ENCODE measurements at places on chromosomes 5 and 9.

DNA sequence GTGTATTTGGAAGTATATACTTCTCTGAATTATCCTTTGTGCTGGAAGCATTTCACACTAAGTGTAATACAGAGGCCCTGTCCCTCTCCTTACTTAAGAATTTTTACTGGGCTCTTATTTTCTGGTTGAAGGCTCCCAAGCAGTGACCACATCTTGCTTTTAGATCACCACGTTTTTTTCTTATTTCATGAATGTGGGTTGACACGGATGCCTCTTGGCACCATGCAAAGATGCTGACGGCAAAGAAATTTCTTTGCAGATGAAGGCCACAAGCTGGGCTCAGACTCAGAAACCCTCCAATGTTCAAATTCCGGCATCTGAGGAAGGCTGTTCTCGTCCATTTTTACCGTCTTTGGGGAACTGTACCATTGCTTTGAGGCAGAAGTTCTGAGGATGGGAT, 168.5 kb downstream of the HMHB1 start:
- no peak for DNase-seq

DNA sequence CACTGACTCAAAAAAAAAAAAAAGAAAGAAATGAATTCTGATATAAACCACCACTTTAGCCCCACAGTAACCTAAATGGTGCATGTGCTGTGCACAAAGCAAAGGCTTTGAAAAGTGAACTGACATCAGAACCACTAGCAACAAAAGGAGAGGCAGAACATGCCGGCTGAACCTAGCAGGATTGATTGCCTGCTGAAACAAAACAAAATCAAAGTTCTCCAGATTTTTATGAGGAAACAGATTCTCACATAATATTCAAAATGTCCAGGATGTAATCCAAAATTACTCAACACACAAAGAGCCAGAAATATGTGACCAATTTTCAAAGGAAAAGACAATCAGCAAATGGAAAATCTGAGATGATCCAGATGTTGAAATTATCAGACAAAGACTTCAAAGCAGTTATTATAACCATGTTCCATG, 37.9 kb downstream of the UBTD2 start:
- DNase-seq: no peak

DNA sequence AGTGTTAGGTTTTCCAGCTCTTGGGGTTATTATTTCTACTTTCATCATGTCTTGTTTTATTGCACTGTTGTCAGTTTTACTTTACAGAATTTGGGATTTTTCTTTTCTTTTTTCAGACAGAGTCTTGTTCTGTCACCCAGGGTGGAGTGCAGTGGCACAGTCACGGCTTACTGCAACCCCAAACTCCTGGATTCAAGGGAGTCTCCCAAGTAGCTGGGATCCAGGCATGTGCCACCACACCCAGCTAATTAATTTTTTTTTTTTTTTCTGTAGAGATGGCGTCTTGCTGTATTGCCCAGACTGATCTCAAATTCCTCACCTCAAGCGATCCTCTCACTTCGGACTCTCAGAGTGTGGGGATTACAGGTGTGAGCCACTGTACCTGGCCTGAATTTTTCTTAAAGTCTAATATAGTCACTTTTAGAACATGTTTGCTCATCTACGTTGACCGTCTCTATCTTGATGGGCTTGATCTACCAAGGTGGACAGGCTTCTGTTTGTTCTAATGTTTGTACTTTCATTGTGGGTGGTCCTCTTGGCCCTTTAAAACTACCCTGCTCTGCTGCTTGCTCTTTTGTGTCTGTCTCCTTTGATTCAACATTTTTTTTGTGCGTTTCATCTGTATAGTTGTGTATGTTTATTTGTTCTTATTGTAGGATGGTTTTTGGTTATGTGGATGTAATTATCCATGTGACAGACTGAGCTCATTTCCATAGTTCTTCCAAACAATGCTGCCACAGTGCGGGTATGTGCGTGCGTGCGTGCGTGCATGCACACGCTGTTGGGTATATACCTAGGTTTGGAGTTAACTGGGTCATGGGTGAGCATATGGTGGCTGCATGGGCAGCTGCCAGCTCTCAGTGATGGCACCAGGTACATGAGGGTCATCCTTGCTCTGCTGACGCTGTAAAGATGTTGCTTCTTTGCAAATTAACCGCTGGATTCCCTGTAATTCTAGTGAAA, 18.1 kb downstream of the PRRC2B start:
- DNase-seq: no peak

DNA sequence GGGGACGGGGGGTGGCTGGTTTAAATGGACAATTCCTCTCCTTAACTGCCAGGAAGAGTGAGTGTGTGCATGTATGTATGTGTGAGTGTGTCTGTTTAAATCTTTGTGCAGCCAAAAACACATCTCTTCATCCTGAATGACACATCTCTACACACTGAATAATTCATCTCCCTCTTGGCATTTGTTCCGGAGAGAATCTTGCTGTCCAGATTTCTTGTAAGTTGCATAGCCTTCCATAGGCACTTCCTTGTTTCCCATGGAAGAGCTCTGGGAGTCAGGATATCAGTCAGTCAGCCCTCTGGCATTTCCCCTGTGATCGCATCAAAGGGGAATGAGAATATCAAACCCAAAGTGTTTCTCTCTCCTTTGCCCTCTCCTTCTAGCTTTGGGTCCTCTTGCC, 74.7 kb downstream of the WWC1 start:
- no peak for DNase-seq

DNA sequence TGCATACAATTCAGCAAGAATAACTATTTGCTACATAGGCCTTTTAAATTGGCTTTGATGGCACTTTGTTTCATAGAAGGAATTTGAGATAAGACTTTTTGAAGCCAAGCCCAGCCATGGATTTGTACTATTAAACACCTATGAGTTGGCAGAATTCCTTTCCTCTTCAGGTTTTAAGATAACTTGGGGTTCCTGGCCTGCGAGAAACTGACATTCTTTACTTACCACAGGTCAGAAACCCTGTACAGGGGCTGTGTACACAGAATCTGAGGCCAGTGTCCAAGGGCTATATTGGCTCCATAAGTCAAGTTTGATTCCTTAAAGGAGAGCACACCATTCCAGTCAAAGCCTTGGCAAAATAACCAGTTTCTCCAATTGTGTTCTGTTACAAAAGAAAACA, 10.8 kb upstream of the BTNL3 start:
- no peak for DNase-seq

- no peak for DNase-seq
These were observed 61.5 kb downstream of the ZNF354C start for GRCh38 chr5:179121667-179122111.

- DNase-seq: no peak
These were observed 129.9 kb upstream of the RPS23 start for GRCh38 chr5:82408033-82408432.

DNA sequence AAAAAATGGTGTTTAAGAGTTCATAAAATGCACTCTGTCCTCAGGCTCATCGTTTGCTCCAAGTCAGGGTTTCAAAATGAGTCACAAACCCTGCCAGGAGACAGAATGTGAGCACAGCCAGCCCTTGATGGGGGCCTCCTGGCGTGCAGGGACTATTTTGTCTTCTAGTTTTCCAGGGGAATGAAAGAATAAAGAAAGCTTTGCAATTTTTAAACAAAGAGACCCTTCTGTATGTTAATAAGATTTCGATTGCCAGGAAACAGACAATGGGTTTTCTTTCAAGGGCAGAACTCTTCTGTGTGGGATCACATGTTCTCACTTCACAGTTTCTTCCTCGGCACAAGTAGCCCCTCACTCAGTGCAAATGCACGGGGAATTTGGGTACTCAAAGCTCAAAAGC, 121.4 kb upstream of the C6 start:
- DNase-seq: no peak

GRCh38 chr5:123115020-123115419, 26.0 kb downstream of the PRDM6 start:
- DNase-seq: no peak

DNA sequence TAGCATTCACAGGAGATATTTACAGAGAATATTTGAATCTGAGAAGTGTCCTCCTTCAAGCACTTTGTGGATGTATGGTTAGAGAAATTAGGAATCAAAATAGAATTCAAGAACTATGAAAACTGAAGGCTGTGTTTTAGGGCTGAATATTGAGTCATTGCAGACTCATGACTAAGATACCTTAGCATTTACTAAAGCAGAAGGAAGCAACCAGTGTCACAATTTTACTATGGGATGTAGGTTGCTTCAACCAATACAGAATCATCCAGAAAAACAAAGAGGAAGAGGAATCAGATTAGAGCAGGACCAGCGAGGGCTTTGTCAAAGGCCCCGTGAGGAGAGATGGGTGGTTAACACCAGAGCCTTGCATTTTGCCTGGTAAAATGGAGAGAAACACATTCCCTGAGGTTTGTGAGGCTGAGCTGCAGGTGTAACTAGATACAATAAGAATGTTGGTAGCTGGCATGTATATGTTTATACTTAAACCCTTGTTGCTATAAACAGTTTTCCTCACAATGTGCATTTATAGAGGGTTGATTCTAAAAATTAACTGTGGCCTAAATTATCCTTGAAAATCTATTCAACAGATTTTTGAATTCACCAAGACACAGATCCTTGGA, 518.1 kb downstream of the AGTPBP1 start:
- no peak for DNase-seq

DNA sequence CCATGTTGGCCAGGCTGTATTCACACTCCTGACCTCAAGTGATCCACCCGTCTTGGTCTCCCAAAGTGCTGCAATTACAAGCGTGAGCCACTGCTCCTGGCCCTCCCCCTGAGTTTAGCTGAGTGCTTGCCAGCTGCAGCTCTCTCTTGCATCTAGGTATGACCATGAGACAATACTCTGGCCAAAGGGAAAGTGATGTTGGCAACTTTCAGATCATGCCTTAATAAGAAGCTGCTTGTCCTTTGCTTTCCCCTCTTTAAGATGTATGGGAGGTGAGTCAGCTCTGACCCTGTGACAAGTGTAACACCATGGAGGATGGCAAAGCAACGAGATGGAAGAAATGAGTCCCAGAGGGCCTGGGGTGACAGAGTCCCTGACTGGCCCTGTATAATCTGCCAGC, 18.7 kb upstream of the DCAF12 start:
- DNase-seq: no peak

DNA sequence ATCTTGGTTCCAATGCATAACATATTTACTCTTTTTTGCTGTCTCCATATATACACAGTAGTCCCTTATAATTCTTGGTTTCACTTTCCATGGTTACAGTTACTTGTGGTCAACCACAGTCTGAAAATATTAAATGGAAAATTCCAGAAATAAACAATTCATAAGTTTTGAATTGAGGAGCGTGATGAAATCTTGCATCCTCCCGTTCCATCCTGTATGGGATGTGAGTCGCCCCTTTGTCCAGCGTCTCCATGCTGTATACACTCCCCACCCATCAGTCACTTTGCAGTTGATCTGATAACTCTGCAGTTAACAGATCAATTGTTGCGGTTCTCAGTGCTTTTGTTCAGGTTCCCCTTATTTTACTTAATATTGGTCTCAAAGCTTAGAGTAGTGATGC, 11.5 kb upstream of the FAF2 start:
- no peak for DNase-seq

Data from activated CD4-positive, alpha-beta T cell treated with anti-CD3 and anti-CD28 coated beads for 24 hours (primary cell).